Osteoblast (primary cell): ENCODE measurements at places on chromosomes 11 and 22. TPM values are rescaled to one million over a fixed set of nuclear protein-coding genes. Genes with fewer than 3 reads are reported as not detected.
A peak's percentile ranks its signal among the peaks of the same experiment; 100 is the strongest.

TMEM25 gene
- 10.1 and 11.2 TPM in 2 replicates for total RNA-seq

CSTPP1 gene
- total RNA-seq: 27.1 and 31.5 TPM in 2 replicates

AGBL2 gene
- 2.2 and 2.4 TPM in 2 replicates for total RNA-seq

CLCF1 gene
- total RNA-seq: 6.2 and 6.9 TPM in 2 replicates

SPON1 gene
- total RNA-seq: 0.72 and 0.88 TPM in 2 replicates

CELSR1 gene
- 2.7 and 3.6 TPM in 2 replicates for total RNA-seq

CEND1 gene
- not detected in 2 replicates for total RNA-seq

- DNase-seq: no peak
Observed at GRCh38 chr11:45906096-45906682, 882 bp downstream of the FREY1 start.

DNA sequence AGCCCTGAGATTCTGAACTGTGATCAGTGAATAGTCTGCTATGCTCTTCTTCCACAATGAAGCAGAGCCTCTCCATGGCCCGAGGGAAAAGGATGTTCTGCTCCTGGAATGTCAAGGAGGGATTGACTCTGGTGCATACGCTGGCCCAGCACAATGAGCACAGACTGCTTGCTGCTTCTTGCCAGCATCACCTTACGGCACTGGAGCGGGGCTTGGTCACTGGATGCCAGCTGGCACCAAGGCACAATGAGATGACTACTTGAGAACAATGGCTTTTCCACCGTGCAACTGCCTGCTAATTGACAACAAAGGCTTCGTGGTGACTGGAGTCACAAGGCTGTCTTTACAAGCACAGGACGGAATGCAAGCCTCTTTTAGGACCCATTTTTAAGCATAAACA, 139.2 kb downstream of the DSCAML1 start:
- no peak for DNase-seq

DNA sequence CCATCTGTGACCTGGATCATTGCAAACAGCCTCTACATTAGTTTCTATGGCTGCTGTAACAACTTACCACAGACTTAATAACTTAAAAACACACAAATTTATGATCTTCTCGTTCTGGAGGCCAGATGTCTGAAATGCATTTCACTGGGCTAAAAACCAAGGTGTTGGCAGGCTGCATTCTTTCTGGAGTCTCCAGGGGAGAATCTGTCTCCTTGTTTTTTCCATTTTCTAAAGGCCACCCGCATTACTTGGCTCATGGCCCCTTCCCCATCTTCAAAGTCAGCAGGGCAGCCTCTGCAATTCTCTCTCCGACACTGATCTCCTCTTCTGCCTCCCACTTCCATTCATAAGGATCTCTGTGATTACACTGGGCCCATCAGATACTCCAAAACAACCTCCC, 11.6 kb downstream of the SCGB1A1 start:
- no peak for DNase-seq

DNA sequence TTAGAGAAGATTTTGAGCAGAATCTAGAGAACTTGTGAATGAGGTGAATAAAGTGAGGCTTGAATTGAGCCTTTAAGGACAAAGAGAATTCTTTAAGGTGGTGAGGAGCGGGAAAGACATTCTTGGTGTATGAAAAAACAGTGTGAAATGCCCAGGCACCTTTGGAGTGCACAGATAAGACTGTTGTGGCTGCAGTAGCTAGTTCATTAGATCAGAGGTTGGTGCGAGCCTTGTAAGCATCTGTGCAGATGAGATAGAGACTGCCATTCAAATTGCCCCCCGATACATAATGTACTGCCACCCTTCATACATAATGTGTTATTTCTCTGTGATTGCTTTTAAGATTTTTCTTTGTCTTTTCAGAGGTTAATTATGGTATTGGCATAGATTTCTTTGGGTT, 31.3 kb downstream of the ATXN10 start:
- DNase-seq: no peak

DNA sequence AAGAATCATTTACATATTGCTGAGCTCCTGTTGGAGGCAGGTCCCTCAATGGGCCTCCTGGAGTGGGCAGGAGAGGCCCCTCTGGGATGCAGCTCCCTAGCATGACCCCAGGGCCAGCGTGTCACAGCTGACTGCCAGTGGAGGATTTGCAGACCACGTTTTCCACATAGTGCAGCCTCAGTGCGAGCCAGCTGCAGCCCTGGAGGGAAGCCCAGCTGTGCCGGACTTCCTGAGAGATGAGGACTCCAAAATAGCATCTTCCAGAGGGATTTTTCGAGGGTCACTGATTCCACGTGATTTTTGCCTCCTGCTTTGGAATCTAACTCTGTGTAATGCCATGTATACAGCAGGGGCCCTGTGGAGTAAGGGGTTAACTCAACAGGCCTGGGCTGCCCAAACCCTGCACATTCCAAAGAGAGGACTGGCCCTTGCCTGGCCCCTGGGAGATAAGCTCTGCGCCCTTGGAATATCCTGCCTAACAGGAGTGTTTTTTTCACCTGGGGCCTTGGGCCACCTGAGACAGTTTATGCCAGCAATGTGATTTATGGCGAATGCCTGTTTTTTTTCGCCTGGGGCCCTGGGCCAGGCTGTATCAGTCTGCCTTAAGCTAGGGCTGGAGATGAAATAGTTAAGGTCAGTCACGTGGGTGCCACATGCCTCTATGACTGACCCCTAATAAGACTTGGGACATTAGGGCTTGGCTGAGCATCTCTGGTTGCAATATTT, 47.4 kb downstream of the RPS6KA4 start:
- DNase-seq: no peak

DNA sequence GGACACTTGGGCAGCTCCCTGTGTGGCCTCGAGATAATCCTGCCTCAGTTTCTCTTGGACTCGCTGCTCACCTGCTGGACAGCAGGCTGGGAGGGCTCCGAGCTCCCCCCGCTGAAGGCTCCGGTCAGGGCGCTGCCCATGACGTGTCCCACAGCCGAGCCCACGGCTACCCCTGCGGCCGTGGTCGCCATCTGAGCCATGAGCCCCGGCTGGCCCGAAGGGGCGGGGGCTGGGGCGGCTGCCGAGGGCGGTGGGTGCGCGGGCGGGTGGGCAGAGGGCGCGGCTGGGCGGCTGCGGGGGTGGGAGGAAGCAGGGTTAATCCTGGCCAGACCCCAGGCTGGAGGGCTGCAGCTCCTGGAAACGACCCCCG, 484 bp downstream of the CHCHD10 start:
- DNase-seq: no peak

DNA sequence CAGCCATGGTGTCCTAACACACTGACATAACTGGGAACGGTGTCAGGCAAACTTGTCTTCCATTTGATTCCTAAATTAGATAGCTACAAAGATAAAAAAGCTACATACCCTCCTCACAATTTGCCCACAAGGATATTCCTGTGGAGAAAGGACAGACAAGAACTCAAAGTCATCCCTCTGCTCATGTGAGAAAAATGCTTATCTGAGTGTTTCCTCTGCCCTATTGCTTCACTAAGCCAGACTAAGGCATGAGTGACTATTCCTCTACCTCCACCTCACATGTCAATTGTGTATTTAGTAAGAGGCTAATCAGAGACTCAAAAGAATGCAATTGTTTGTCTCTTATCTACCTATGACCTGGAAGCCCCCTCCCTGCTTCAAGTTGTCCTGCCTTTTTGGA, 247.7 kb downstream of the DDX10 start:
- DNase-seq: no peak

GRCh38 chr11:94604482-94604881, 37.3 kb downstream of the PIWIL4 start:
- DNase-seq: no peak

- no peak for DNase-seq
Observed at GRCh38 chr11:78961937-78962701, 387.5 kb upstream of the NARS2 start.

DNA sequence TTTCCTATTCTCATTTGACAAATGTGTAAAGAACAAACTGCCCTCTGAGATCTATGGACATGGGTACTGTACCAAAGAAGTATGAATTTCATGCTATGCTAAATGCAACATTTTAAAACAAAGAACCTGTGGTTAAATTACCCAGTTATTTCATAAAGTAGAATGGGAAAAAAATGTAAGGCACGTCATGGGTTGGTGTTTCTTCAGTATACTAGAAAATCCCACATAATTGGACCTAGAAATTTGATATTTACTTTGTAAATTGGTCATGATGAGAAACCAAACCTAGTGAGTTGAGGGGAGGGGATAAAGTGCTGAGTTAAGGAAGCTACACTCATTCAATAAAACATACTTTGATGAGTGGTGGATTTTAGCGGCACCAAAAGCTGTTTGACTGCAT, 104.1 kb downstream of the ALX4 start:
- no peak for DNase-seq

- no peak for DNase-seq
Observed at GRCh38 chr11:95305705-95306104, 74.7 kb upstream of the SESN3 start.

- peak; percentile 36 for DNase-seq
Observed at GRCh38 chr22:42673898-42674401, 24.8 kb upstream of the CYB5R3 start.

- no peak for DNase-seq
Observed at GRCh38 chr11:35529971-35530495, 4.6 kb upstream of the PAMR1 start.

DNA sequence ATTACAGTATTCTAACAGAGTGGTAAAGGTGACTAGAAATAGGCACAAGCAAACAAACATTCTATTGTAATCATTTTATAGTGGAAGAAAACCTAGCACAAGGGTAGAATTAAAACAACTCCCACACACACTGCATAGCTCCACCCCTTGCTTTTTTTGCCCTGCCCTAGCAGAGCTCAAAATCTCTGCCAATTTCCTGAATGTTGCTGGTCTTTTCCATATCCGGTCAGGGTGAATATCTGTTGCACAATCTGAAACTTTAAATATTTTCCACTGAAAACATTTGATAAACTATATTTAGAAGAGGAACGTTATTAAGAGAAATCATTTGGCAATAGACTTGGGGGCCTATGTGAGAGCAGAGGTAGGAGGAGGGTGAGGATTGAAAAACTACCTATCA, 2.7 kb downstream of the SPA17 start:
- no peak for DNase-seq

- DNase-seq: peak; percentile 50
Observed at GRCh38 chr22:23513133-23513532, 67.0 kb downstream of the IGLL1 start.

GRCh38 chr11:46438211-46438610, 46.6 kb upstream of the CHRM4 start:
- DNase-seq: no peak

- DNase-seq: no peak
Observed at GRCh38 chr11:102957953-102958352, 2.4 kb upstream of the MMP13 start.

DNA sequence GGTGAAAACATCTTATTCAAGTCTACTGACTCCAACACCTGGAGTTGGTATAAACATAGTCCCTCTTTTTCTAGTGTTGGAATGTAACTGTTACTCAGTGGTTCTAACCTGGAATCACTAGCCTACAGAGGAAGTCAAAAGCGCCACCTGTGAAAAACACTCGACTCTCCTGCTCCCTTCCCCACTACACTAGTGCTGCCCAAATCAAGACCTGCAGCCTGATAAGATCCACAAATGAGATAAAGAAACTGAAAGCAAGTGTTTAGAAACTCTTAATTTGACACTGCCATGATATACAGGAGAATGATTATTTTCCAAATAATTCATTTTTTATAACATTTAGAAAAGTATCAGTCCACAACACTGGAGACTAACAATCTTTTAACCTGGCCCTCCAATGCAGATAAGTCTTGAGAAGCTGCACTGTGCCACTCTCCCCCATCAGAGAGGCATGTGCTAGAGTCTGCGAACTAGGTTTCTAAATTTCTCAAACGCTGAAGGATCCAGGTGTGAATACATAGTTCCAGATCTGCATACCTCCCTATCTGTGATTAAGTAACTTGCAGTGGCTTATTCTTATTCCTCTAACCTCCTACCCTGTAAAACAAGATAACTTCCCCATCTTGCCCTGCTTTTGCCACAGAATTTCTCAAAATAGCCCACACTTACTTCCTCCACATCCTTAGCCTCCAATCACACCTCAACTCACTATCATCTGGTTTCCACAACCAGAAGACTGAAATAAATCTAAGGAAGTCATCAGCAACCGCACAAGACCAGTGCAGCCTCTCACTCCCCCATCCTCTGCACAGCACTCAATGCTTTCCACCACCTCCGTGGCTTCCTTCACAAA, 88.1 kb downstream of the RRAS2 start:
- no peak for DNase-seq
